ENCODE measurements at places on chromosomes 12 and 14.
A peak's percentile ranks its signal among the peaks of the same experiment; 100 is the strongest.

DNA sequence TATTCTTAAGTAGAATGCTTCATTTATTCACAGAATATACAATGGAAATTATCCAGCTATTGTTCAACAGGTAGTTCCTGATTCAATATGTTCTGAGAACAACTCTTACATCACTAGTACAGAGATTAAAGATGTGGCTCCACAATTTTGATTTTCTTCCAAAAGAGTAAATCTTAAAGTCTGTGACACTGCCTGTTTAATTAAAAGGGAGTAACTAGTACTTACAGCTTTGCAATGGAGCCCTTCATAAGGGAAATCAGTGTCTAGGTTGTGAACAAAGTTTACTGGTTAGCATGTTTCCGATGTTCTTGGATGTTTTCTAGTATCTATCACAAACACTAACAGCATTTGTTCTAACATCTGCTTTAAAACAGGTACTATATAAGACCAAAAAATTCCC, 30.8 kb downstream of the MIA2 start:
- H3K4me1 ChIP-seq, result peaks cover 32% of the 10 kb centered on the region
- peaks cover 17% of the 10 kb centered on the region for H3K36me3 ChIP-seq
- DNase-seq, result no peak

DNA sequence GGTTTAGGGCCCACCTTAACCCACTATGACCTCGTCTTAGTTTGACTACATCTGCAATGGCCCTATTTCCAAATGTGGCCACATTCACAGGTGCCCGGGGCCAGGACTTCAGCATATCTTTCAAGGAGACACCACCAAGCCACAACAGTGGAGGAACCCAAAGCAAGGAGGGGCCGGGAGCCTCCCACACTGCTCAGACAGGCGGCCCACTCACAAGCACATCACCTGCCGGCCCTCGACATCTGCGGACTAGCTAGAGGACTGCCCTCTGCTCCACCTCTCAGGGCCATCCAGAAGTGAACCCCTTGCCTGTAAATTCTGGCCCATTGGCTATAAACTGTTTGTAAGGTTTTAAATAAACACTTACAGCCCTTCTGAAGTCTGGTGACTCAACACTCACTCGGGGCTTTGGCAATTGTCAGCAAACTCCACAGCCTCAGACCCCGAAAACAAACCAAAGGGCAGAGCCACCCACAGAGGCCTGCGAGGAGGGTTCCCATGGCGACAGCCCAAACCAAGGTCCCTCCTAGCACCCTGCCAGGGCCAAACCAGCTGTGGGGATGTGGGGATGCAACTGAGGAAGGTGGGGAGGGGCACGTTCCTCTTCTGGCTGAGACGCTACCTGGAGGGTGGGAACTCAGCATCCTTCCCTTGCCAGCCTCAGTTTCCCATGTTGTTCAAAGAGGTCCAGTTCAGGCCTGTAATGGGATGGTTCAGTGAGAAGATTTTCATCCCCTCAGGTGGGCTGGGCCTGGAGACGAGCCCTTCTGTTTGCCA, 95.8 kb downstream of the DICER1 start:
- no peaks in the 10 kb centered on the region for H3K36me3 ChIP-seq
- H3K4me1 ChIP-seq, result peaks cover 23% of the 10 kb centered on the region
- DNase-seq, result no peak
- no peaks in the 10 kb centered on the region for H3K27me3 ChIP-seq

DNA sequence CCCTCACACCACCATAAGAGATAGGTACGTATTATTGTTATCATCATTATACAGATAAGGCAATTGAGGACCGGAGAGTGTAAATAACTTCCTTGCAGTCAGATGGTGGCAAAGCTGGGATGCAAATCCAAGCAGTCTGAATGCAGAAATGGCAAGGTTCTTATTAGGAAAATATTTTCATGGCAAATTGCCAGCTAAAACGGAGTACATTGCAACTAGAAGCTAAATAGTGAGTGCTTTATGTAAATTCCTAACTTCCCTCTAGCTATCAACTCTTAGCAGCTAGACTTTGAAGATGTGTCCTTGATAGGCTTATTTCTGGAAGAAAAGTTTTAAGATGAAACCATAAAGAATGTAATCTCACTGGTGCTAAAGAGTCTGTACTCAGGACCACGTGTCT, 323.9 kb upstream of the DIO2 start:
- no peak for DNase-seq
- H3K4me3 ChIP-seq, result no peak overlapping the region
- H3K27ac ChIP-seq, result no peak overlapping the region
- no peaks in the 10 kb centered on the region for H3K27me3 ChIP-seq
- H3K4me1 ChIP-seq, result no peaks in the 10 kb centered on the region
- H3K36me3 ChIP-seq, result no peaks in the 10 kb centered on the region

- peaks cover 34% of the 10 kb centered on the region for H3K36me3 ChIP-seq
- H3K27me3 ChIP-seq, result no peaks in the 10 kb centered on the region
Measured at GRCh38 chr12:14260011-14260993, 105.2 kb upstream of the ATF7IP start.

DNA sequence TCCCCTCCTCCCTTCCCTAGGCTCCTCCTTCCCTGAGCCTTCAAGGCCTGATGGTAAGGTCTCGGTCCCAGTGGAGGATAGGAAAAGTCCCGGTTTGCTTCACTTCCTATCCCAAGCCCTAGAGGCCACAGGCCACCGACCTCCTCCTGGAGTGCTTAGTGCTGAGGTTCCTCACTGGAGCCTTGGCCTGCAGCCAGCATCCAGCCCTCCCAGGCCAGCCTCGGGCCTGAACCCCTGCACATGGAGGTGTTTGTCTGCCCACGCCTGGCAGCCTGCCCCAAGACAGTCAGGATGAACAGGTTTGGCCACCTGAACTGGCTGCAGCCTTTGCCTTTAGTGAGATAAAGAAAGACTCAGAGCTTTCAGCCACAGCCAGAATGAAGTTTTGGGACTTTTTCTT, 15.8 kb upstream of the KRT7 start:
- no peak for DNase-seq
- peaks cover 8% of the 10 kb centered on the region for H3K4me1 ChIP-seq
- peaks cover 34% of the 10 kb centered on the region for H3K27me3 ChIP-seq

DNA sequence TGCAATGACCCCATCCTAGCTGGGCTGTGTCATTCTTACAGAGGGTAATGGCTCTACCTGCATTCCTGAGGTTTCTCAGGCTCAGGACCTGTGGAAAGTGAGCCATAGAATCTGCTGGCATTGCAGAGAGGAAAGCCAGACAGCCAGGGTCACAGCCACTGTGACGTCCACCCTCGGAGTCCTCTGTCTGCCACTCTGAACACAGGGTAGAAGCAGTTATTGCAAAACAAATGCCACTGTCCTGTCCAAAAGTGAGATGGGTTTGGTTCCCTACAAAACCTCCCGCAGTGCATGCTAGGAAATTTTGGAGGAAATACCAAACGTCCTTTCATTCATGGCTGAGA, 37.8 kb downstream of the TNFAIP2 start:
- H3K36me3 ChIP-seq, result no peaks in the 10 kb centered on the region
- H3K4me3 ChIP-seq, result no peak overlapping the region
- H3K27ac ChIP-seq, result no peak overlapping the region

DNA sequence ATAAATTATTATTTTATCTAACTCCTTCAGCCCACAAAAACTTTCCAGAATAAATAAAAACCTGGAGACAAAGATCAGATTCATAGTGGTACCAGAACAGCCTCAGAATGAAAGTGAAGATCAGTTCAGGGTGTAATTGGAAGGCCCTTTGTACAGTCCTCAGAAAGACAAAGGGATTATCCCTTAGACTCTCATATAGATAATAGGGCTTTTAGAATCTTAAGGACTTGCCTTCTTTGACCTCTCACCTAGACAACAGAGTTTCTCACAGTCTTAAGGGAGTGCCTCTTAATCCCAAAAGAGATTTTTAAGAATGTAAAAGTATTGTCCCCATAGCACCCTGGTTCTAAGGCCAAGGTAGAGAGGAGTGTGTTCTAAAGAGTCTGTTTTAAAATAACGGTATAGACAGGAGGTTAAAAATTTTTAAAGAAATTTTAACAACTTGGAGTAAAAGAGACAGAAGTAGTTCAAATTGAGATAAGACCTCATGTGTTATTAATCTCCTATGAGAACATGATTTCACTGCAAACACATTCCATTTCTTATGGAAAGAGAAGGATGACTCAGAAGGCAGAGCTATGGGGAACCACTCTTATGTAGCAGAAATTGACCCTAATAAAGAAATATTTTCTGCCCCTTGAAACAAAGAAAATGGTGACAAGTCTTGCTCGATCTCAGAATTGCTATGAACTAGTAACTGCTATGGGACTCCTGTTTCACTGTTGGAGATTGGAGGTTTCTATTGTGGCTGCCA, 24.2 kb upstream of the NOVA1 start:
- no peaks in the 10 kb centered on the region for H3K4me1 ChIP-seq
- H3K27ac ChIP-seq, result no peak overlapping the region
- H3K4me3 ChIP-seq, result no peak overlapping the region
- DNase-seq, result no peak

DNA sequence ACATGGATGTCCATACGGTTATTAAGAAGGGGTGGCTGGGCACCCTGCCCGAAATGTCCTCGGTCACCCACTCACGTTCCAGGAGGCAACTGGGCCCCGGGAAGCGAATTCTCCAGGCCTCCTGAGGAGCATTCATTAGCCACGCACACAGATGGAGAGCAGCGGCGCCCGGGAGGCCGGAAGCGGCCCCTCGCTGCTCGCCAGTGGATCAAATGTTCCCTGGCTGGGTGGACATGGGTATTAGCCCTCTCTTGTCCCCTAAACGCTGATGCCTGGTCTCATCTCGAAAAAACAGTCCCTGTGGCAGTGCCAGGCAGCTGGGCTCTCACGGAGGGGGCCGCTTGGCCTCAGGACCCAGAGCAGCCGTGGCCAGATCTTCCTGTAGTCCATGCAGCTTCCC, 59.0 kb upstream of the DLK1 start:
- no peak overlapping the region for H3K27ac ChIP-seq
- no peaks in the 10 kb centered on the region for H3K36me3 ChIP-seq
- DNase-seq, result no peak
- peaks cover 6% of the 10 kb centered on the region for H3K4me1 ChIP-seq

- H3K4me1 ChIP-seq, result peaks cover 33% of the 10 kb centered on the region
- H3K27ac ChIP-seq, result no peak overlapping the region
- H3K36me3 ChIP-seq, result no peaks in the 10 kb centered on the region
Measured at GRCh38 chr14:92902191-92902590, 20.8 kb upstream of the CHGA start.

GRCh38 chr12:57902478-57902969, 38.8 kb upstream of the ATP23 start:
- no peaks in the 10 kb centered on the region for H3K36me3 ChIP-seq
- H3K27ac ChIP-seq, result no peak overlapping the region
- no peak for DNase-seq
- peaks cover 27% of the 10 kb centered on the region for H3K4me1 ChIP-seq
- no peak overlapping the region for H3K4me3 ChIP-seq
- peaks cover 15% of the 10 kb centered on the region for H3K27me3 ChIP-seq

- H3K4me1 ChIP-seq, result peaks cover 76% of the 10 kb centered on the region
- no peak for DNase-seq
- H3K27ac ChIP-seq, result no peak overlapping the region
- no peaks in the 10 kb centered on the region for H3K27me3 ChIP-seq
- H3K4me3 ChIP-seq, result no peak overlapping the region
Measured at GRCh38 chr12:108827941-108828340, 29.4 kb downstream of the SSH1 start.

- no peaks in the 10 kb centered on the region for H3K27me3 ChIP-seq
- H3K27ac ChIP-seq, result no peak overlapping the region
Measured at GRCh38 chr12:28933864-28934527, 215.1 kb upstream of the FAR2 start.

GRCh38 chr12:169528-170370, 44.2 kb downstream of the SLC6A12 start:
- H3K27me3 ChIP-seq, result no peaks in the 10 kb centered on the region
- no peak for DNase-seq
- H3K4me1 ChIP-seq, result peaks cover 29% of the 10 kb centered on the region
- H3K27ac ChIP-seq, result peak overlapping the region; percentile 16
- H3K36me3 ChIP-seq, result no peaks in the 10 kb centered on the region
- no peak overlapping the region for H3K4me3 ChIP-seq

DNA sequence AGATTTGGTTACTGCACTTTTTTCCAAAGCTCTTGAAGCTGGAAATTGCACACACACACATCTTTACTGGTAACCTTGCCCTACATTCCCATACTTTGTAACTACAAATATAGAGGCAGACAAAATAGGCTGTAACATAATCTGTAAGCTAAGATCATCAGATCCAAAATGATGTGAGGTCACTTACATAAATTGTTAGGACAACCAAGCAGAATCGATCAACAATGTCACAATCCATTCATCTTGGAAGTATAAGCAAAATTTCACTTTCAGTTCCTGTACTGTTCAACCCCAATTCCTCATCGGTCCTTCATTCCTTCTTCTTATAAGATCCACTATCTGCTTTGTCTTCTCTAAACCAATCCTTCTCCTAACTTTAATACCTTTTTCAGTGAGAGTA, 72.6 kb downstream of the EPS8 start:
- H3K27ac ChIP-seq, result no peak overlapping the region
- H3K4me3 ChIP-seq, result no peak overlapping the region
- peaks cover 16% of the 10 kb centered on the region for H3K27me3 ChIP-seq
- H3K36me3 ChIP-seq, result no peaks in the 10 kb centered on the region

- H3K27me3 ChIP-seq, result peaks cover 3% of the 10 kb centered on the region
- H3K4me3 ChIP-seq, result peak overlapping the region; percentile 88
- peak overlapping the region; percentile 52 for H3K27ac ChIP-seq
- peaks cover 30% of the 10 kb centered on the region for H3K4me1 ChIP-seq
Measured at GRCh38 chr12:122420471-122421162, 1.9 kb downstream of the CLIP1 start.

DNA sequence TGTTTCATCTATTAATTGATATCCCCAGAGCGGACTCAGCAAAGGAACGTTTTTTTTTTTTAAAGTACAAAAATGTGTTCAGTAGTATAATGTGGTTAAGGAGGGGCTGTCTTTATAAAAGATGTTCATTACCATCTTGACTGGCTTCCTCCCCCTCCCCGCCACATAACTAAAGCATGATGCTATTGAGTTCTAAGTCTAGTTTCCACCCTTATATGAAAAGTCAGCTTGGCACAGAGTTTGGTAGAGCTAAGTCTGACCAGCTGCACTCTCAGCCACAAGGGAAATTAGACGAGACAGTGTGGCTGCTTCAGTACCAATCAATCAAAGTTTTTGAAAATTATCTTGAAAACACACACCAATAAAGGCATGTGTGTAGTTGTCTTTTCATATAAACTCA, 1.9 kb upstream of the MYBPC1 start:
- DNase-seq, result no peak
- no peak overlapping the region for H3K27ac ChIP-seq
- H3K4me3 ChIP-seq, result no peak overlapping the region
- H3K4me1 ChIP-seq, result no peaks in the 10 kb centered on the region

GRCh38 chr14:71246539-71246938, 339.3 kb downstream of the PCNX1 start:
- peaks cover 53% of the 10 kb centered on the region for H3K36me3 ChIP-seq
- H3K4me1 ChIP-seq, result peaks cover 73% of the 10 kb centered on the region
- peak; percentile 58 for DNase-seq
- H3K27ac ChIP-seq, result peak overlapping the region; percentile 97
- H3K4me3 ChIP-seq, result peak overlapping the region; percentile 21
- no peaks in the 10 kb centered on the region for H3K27me3 ChIP-seq

Data from activated CD8-positive, alpha-beta T cell treated with anti-CD3 and anti-CD28 coated beads, Interleukin-2, amount 10 ng/mL, durations not matched to agents 7 days and 5 days (primary cell).